ENCODE measurements at places on chromosomes 3 and 15. TPM values are rescaled to one million over a fixed set of nuclear protein-coding genes. Genes with fewer than 3 reads are reported as not detected.

- DNase-seq, result no peak
- no peaks in the 10 kb centered on the region for H3K27me3 ChIP-seq
- H3K36me3 ChIP-seq, result no peaks in the 10 kb centered on the region
- no peaks in the 10 kb centered on the region for H3K4me1 ChIP-seq
- no peak overlapping the region for H3K4me3 ChIP-seq
- no peak overlapping the region for H3K27ac ChIP-seq
Measured at GRCh38 chr3:14839236-14839635, 20.5 kb downstream of the FGD5 start.

DNA sequence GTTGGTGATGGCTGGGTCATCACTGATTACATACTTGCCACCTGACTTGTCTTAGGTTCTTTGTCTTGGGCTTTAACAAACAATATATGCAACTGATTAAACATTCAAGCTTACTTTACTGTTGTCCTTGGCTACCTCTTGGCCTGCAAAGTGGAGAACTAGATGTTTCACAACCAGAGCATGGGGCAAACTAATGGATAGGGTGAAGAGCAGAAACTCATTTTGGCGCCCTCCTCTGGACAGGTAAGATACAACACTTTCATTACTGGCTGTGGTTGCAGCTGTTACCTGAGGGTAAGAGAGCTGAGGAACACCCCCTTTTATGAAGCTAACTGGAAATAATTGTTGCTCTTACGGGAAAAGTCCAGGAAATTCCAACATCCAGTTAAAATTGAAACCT, 262.1 kb downstream of the NAALADL2 start:
- no peak overlapping the region for H3K27ac ChIP-seq
- DNase-seq, result no peak
- H3K36me3 ChIP-seq, result no peaks in the 10 kb centered on the region
- H3K4me1 ChIP-seq, result no peaks in the 10 kb centered on the region

- peak; percentile 76 for DNase-seq
- no peaks in the 10 kb centered on the region for H3K36me3 ChIP-seq
- no peak overlapping the region for H3K27ac ChIP-seq
- no peak overlapping the region for H3K4me3 ChIP-seq
Measured at GRCh38 chr3:73100741-73101559, 39.5 kb downstream of the EBLN2 start.

GRCh38 chr3:108064293-108064887, 26.4 kb downstream of the CD47 start:
- H3K4me1 ChIP-seq, result no peaks in the 10 kb centered on the region
- H3K36me3 ChIP-seq, result peaks cover under 1% of the 10 kb centered on the region
- no peak overlapping the region for H3K4me3 ChIP-seq
- no peak overlapping the region for H3K27ac ChIP-seq
- no peak for DNase-seq

DNA sequence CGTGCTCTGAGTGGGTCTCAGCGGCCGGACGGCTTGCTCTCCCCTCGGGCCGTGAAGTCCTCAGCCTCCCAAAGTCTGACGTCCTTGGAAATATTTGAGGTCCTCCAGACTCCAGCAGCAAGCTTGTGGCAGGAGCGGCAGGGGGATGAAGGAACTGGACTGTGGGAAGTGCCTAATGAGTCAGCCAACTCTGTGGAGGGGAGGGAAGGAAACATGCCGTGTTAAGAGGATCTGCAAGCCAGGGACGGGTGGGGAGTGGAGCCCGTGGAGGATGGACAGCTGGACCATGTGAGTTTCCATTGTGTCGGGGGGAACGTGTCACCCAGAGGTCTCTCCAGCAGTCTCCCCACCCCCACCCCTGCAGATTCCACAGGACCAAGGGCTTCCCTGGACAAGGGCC, 39.4 kb upstream of the IDH2 start:
- H3K27ac ChIP-seq, result no peak overlapping the region
- H3K36me3 ChIP-seq, result no peaks in the 10 kb centered on the region
- no peak overlapping the region for H3K4me3 ChIP-seq
- H3K4me1 ChIP-seq, result no peaks in the 10 kb centered on the region

- H3K27me3 ChIP-seq, result no peaks in the 10 kb centered on the region
- no peaks in the 10 kb centered on the region for H3K4me1 ChIP-seq
- H3K4me3 ChIP-seq, result no peak overlapping the region
- H3K36me3 ChIP-seq, result no peaks in the 10 kb centered on the region
- H3K27ac ChIP-seq, result no peak overlapping the region
Measured at GRCh38 chr3:188531210-188531609, 377.3 kb downstream of the LPP start.

- no peaks in the 10 kb centered on the region for H3K36me3 ChIP-seq
- no peak for DNase-seq
- no peaks in the 10 kb centered on the region for H3K27me3 ChIP-seq
- H3K27ac ChIP-seq, result no peak overlapping the region
Measured at GRCh38 chr3:108030960-108031359, 59.9 kb downstream of the CD47 start.

GRCh38 chr3:50118237-50118636, 29.5 kb downstream of the RBM5 start:
- no peak overlapping the region for H3K4me3 ChIP-seq
- H3K4me1 ChIP-seq, result no peaks in the 10 kb centered on the region
- peak; percentile 23 for DNase-seq
- H3K27ac ChIP-seq, result no peak overlapping the region
- no peaks in the 10 kb centered on the region for H3K27me3 ChIP-seq

GRCh38 chr15:23497710-23498111, 50.7 kb upstream of the GOLGA6L2 start:
- no peaks in the 10 kb centered on the region for H3K36me3 ChIP-seq
- no peak overlapping the region for H3K27ac ChIP-seq
- H3K27me3 ChIP-seq, result no peaks in the 10 kb centered on the region
- no peaks in the 10 kb centered on the region for H3K4me1 ChIP-seq

DNA sequence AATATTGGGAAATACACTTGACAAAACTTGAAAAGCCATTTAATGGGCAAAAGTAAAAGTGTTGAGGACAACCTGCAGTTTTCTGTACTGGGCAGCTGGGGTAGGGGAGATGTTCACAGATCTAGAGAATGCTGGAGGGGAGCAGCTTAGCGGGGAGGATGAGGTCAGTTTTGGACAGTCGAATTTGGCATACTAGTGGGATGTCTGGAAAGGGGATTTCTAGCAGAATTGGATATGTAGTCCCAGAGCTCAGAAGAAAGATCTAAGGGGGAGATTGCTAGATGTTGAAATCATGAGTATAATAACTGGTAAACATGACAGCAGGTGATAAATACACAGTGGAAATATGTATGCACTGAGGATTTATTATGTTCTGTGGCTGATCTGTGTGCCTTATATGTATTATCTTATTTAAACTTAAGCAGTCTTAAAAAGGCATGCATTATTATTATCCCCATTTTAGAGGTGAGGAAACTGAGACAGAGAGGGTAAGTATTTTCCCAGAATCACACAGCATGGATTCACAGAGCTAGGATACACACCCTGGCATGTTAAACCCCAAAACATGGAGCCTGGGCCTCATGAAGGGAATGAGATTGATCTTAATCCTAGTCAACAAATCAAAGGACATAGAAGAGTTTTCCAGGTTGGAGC, 42.7 kb downstream of the TLNRD1 start:
- DNase-seq, result no peak
- no peak overlapping the region for H3K4me3 ChIP-seq
- H3K36me3 ChIP-seq, result no peaks in the 10 kb centered on the region
- H3K4me1 ChIP-seq, result peaks cover 13% of the 10 kb centered on the region

DNA sequence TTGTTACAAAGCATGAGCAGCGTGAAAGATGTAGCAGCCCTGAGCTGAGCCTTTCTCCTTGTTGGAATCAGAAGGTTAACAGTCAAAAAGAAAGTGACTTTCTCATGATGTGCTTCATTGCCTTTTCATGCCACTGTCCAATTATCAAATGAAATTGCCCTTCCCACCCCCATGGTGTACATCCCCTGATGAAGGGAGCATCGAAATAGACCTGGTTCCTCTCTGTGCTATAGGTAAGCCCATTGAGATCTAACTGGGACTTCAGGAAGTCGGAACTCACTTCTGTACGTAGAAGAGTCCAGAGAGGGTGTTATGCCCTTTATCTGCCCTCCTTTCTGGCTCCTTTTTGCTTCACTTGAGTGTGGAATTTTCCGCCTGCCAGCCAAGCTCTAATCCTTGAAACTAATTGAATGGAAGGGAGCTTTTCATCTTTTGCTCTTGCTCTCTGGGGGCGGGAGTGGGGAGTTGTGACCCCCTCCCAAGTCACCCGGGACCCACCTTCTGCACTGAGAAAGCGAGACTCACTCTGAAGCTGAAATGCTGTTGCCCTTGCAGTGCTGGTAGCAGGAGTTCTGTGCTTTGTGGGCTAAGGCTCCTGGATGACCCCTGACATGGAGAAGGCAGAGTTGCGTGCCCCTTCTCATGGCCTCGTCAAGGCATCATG, 20.9 kb downstream of the ABHD6 start:
- no peaks in the 10 kb centered on the region for H3K4me1 ChIP-seq
- H3K4me3 ChIP-seq, result no peak overlapping the region
- no peaks in the 10 kb centered on the region for H3K27me3 ChIP-seq
- no peak for DNase-seq

DNA sequence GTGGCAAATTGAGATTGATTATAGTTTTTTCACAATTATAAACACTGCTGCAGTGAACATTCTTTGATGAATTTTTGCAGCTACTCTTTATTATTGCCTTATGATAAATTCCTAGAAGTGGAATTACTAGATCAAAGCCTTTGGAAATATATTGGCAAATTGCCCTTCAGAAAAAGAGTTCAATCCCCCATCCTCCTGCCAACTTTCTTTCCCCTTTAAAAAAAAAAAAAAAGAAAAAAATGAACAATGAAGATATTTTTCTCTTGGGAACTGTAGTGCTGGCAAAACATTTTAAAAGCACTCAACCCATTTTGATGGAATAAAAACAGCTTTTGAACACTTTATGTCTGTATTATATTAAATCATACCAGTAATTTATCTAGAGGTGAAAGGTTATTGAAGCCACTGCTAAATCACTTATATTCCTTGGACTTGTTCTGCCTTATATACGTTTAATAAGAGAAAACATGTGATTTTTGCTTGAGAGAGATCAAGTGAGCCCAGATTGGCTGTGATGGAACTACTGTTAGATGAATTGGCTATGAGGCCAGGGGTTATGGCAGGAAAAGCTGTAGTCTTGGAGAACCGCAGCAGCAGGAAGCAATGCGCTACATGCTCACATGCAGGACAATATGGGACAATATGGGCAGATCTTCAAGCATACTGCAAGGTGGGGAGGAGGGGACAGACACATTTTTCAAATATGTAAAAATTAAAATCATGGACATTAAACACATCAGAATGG, 212.8 kb upstream of the C2CD4B start:
- no peaks in the 10 kb centered on the region for H3K27me3 ChIP-seq
- H3K36me3 ChIP-seq, result no peaks in the 10 kb centered on the region
- H3K4me1 ChIP-seq, result no peaks in the 10 kb centered on the region
- DNase-seq, result no peak

- H3K36me3 ChIP-seq, result no peaks in the 10 kb centered on the region
- H3K4me3 ChIP-seq, result no peak overlapping the region
- H3K4me1 ChIP-seq, result no peaks in the 10 kb centered on the region
- H3K27me3 ChIP-seq, result no peaks in the 10 kb centered on the region
- no peak for DNase-seq
Measured at GRCh38 chr3:171088496-171088895, 62.0 kb upstream of the SLC2A2 start.

GRCh38 chr15:51363383-51363782, 21.9 kb downstream of the GLDN start:
- no peak overlapping the region for H3K4me3 ChIP-seq
- DNase-seq, result no peak
- H3K27me3 ChIP-seq, result no peaks in the 10 kb centered on the region
- H3K4me1 ChIP-seq, result no peaks in the 10 kb centered on the region
- H3K36me3 ChIP-seq, result no peaks in the 10 kb centered on the region

ZDHHC23 gene
- total RNA-seq, result 7.3 TPM

B4GALT4 gene
- 10.6 TPM for total RNA-seq

PATL2 gene
- 0.31 TPM for total RNA-seq

TMEM44 gene
- total RNA-seq, result 3.6 TPM
